ENCODE measurements at places on chromosomes 4 and X.
A peak's percentile ranks its signal among the peaks of the same experiment; 100 is the strongest.

- DNase-seq, result no peak
Measured at GRCh38 chrX:72146527-72146926, 14.8 kb upstream of the RTL5 start.

- DNase-seq, result no peak
Measured at GRCh38 chrX:153621949-153622598, 23.1 kb upstream of the CCNQ start.

DNA sequence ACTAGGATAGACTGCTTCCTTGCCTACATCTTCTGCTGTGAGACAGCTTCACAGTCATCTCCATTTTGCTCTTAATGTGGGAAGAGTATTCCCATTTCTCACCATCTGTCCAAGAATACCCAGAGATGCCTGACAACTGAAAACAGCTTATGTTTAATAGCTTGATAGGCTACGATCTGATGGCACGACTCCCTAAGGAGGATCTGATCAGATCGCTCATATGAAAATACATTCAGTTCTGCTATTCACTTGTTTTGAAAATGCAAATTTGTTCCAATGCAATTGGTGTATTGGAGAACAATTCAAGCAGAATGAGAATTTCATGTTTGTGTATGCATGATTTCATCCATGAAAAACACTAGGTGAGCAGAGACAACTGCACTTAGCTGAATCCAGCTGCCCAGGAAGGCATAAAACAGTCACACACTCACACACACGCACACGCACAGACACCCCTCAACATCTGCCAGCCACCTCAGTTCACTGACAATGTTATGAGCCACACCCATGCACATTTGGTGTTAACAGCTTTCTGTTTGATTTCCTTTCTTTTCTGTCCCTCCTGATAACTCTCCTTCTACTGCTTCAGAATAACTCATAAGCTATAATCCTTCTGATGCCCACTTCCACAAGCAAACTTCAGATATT is 29.6 kb downstream of the TRIML1 start:
- DNase-seq, result no peak

- peak; percentile 95 for DNase-seq
Measured at GRCh38 chr4:121255986-121256750, 92.0 kb upstream of the TNIP3 start.

GRCh38 chrX:40154250-40154852 is 56.6 kb upstream of the BCOR start:
- peak; percentile 70 for DNase-seq

GRCh38 chr4:111842336-111842735 is 302.9 kb upstream of the FAM241A start:
- peak; percentile 40 for DNase-seq

DNA sequence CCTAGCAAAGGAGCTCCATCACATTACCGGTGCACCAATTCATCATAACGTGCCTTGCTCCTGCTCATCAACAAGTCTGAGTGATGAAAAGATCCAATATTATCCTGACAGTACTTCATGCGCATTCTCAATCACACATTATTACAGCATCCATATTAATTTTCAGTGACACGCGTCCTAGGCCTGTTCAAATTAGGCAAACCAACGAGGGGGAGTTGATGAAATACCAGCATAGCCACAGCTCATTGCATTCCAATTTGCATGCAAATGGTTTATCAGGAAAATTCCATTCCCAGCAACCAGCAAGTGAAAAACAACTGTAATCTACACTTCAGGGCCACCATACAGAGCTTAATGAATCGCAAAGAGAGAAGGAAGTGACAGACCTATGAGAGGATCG is 236.9 kb downstream of the DCLK2 start:
- no peak for DNase-seq

GRCh38 chr4:46211406-46211805 is 87.6 kb upstream of the GABRG1 start:
- DNase-seq, result peak; percentile 7

- no peak for DNase-seq
Measured at GRCh38 chrX:86910602-86911311, 606.8 kb upstream of the KLHL4 start.

DNA sequence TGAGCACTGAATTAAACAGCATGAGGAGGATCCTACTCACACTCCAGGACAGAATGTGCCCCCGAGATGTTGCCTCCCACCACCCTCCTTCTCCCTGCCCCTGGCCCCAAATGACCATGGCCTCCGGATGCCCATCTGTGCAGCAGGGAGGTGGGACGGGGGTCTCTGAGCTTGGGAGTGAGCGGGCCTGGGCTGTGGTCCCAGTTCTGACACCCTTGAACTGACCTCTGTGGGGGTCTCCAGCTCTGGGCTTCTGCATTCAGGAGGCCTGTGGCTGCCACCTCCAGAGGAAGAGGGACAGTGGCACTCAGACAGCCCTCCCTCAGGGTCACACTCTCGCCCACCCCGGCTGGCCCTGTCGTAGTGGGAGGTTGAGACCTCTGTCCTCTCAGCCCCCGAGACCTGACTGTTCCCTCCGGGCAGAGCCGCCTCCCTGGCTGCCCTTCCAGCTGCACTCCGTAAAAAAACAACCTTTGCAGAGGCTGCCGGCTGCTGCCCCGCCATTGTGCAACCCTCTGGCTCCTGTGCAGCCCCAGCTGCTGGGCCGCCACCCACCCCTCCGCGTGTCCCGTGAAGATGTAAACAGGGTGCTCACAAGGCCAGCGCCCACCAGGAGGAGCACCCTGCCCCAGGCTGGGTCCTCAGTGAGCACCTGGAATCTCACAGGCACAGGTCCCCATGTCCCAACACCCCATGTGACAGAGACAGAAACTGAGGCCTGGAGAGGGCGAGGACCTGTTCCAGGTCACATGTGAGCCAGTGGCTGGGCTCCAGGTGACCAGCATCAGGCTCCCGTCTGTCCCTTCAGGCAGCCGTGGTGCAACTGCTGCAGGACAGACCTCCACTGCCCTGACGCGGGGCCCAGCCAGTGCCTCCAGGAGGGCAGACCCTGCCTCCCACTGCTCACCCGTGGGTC is 39.6 kb downstream of the HTRA3 start:
- peak; percentile 29 for DNase-seq

- DNase-seq, result no peak
Measured at GRCh38 chr4:6901669-6902317, 7.8 kb upstream of the TBC1D14 start.

GRCh38 chr4:101103381-101104142 is 243.8 kb downstream of the PPP3CA start:
- DNase-seq, result peak; percentile 3

DNA sequence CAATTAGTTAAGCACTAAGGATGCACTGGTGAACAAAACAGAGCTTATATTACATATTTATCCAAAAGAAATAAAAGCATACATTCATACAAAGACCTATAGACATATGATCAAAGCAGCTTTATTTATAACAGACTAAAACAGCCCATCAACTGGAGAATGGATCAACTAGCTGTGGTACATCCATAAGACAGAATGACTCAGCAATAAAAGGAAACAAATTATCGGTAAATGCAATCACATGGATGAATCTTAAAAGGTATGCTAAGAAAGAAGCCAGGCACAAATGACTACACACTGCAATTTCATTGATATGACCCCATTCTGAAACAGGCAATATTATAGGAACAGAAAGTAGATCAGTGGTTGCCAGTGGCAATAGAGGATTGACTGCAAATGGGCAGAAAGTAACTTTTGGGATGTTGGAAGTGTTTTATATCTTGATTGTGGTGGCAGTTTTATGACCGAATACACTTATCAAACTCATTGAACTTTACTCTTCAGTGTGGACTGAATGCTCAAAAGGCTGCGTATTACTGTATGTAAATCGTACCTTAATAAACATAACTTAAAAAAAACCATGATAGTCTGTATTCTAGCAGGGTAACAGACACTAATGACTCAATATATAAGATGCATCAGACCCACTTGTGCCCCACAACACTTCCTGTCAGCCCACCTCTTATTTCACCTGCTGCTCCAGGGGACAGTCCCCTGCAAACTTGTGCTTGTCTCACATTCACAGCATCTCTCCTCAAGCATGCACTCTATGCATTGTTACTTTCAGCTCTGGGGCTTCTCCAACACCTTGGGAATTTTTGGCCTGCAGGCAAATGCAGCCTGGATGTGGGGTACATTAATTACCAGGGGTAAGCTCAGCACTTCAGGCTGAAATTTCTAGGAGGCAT is 59.1 kb downstream of the MID1IP1 start:
- no peak for DNase-seq
